NCI-H774 (cell line): ENCODE measurements at places on chromosomes 1 and 21.

DNA sequence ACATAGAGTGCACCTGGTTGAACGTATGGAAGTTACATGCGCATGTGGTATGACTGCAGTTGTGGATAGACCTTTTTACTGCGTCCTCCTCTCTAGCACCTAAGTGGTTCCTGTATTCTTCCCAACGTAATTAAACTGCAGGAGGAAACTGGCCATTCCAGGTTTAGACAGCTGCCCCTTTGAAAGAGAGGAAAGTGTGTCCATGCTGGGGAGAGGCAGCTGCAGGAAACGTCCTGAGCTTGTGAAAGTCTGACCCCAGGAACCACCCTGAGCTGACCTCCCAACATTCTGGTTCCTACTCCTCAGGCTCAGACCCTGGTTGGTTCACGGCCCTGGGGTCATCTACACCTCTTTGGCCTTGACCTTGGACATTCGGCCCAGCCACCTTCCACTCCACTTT lies 309.3 kb downstream of the DISC1 start:
- peak; percentile 85 for DNase-seq

DNA sequence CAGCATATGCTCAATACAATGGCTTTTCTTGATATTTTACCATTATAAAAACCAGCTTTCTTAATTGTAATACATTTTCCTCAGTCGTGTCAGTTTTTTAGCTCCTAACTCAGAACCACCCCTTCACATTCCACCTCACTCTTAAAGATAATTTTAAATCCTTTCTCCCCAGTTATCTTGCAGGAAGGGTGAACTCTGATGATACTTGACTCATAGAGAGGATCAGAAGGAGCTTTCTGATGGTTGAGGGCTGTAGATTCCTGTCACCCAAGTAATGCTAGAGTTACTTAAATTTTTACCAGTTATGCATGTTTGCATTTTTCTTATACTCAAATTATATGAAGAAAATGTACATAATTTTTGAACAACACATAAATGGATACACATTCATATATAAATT lies 233.7 kb downstream of the NCAM2 start:
- DNase-seq, result no peak

- DNase-seq, result no peak
Observed at GRCh38 chr1:45659222-45659621, 27.1 kb downstream of the GPBP1L1 start.

- DNase-seq, result no peak
Observed at GRCh38 chr1:189693140-189693539, 784.5 kb downstream of the BRINP3 start.

GRCh38 chr1:13505020-13505419 lies 8.8 kb downstream of the LRRC38 start:
- no peak for DNase-seq

- no peak for DNase-seq
Observed at GRCh38 chr1:183063349-183063748, 40.1 kb downstream of the LAMC1 start.

DNA sequence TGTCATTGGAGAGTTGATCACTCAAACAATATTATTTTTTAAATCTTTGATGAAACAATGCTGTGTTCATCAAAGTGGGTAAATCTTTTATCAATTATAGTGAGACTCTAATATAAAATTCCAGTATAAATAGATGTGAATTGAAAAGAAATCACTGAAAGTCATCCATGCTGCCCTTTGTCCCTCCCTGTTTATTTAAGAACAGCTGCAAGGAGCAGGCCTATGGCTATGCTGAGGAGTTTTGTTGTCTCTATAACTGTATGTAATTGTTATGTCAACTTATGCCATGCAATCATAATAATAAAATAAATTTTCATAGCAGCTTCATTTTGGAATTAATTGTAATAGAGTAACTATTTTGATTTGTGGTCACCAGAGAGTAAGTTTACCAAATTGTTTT lies 1272.4 kb upstream of the ADGRL4 start:
- no peak for DNase-seq

DNA sequence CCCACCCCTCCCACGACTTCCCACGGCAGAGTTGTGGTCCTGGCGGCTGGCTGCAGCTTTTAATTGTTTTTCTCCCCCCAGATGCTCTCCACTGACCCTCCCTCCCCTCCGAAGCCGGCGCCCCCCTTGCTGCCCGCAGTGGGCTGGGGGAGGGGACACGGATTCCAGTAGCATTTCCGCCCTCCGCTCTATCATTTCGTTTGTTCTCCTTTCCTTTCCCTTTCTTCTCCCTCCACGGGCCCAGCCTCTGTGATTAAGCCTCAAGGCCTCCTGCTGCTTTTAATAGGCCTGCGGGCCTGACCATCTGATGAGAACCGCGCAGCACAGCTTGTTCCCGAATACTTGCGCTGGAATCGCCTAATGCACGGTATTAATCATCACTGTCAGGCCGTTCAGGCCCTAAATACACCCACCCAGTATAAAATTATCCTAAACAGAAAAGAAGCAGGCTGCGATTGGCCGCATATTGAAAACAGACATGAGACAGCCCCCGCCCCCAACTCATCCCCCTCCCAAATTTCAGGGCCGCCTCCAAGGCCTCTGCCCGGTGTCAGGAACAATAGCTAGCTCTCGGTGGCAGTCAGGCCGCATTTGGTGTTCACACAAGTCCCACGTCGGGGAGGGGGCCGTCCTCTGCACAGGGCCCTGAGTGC lies 102.0 kb upstream of the ARHGEF16 start:
- DNase-seq, result no peak

DNA sequence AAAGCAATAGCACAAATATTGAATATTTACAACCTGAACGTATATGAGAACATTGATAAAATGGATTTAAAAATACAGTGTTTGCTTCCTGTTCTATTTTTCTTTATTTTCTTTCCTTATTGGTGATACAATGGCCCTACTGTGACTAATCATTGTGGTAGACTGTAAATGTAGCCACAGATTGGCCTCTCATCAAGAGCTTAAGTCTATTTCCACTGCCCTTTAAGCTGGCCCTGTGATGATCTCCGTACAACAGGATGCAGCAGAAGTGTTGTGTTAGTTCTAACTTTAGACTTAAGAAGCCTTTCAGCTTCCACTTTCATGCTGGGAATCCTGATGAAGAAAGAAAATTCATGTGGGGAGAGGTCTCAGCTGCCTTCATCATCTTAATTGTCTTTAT lies 285.6 kb upstream of the B3GALT2 start:
- DNase-seq, result no peak

- no peak for DNase-seq
Observed at GRCh38 chr1:175320804-175321203, 128.2 kb upstream of the KIAA0040 start.

- no peak for DNase-seq
Observed at GRCh38 chr1:22317920-22318243, 133.8 kb upstream of the ZBTB40 start.

DNA sequence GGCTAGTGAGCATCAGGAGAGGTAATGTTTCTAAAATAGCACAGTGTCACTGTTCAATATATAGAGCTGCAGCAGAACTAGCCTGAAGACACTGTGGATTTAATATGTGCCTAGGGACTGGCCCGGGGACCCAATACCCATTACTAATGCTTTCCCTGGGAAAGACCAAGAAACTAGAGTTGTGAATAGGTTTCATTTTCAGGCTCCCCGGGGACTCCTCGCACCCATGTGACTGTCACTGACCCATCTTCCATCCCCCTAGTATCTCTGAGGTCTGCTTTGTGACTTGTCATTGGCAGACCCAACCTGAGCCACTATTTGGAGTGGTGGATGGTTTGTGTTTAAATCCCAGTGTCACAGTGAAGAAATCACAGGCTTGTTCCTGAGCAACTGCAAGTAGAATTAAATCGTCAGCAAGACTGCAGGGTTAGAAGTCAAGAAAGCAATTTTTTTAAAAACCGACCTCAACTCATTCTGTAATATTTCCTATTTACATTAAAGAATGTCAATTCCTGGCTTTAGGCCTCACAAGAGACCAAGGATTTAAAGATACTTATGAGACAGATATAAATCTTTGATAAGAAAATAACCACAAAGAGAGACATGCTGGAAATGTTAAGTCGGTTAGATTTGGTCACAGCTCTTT lies 130.0 kb upstream of the TNR start:
- no peak for DNase-seq

- no peak for DNase-seq
Observed at GRCh38 chr1:65105596-65105995, 42.4 kb upstream of the AK4 start.

DNA sequence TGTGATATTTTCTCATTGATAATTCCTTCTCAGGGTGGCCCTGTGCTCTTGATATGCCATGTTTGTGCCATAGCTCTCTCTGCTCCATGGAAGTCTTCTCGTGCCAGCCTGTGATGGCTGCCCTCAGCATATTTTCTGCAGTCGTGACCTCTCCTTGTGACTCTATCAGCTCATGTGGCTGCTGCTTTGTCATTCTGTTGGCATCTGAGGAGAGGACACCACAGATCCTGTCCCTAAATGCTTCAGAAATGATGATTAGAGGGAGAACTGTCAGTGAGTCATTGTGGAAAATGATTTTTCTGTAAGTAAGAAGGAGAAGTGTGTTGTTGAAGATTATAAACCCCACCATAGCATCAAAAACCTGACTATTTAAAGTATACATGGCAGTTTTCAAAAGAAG lies 286.0 kb downstream of the ADGRL2 start:
- no peak for DNase-seq

- DNase-seq, result no peak
Observed at GRCh38 chr1:57325117-57325516, 98.7 kb downstream of the DAB1 start.

DNA sequence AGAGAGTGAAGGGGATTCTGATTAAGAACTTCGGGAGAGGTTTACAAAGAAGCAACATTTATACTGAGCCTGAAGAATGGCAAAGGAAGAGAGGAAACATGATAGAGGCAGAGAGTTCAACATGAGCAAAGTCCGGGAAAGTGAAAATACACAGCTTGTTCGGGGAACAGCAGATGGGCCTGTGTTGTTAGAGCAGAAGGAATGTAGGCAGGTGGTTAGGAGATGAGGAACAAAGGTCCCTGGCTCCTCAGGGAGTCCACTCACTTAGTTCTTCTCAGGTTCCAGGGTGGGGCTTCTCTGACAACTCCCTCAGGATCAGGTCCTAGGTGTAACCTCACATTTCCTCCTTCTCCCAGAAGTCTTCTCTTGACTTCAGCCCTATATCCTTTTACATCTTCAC lies 5.1 kb upstream of the ZNF326 start:
- no peak for DNase-seq

DNA sequence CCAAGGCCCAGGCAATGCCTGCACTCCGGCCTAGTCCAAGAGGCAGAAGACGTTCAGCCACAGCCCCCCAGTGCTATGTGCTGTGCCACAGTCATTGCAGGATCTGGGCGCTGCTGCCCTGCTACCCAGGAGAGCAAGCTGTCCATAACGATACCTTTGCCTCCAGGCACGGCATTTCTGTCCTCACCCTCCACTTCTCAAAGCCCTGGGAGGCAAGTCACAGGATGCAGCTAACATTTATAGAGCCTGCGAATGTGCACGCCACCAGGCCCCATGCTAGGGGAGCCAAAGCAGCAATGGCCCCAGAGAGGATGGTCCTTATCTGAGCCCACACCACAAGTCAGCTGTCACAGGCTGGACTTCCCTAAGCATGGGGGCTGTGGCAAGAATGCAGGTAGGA lies 13.8 kb downstream of the LRP8 start:
- no peak for DNase-seq

DNA sequence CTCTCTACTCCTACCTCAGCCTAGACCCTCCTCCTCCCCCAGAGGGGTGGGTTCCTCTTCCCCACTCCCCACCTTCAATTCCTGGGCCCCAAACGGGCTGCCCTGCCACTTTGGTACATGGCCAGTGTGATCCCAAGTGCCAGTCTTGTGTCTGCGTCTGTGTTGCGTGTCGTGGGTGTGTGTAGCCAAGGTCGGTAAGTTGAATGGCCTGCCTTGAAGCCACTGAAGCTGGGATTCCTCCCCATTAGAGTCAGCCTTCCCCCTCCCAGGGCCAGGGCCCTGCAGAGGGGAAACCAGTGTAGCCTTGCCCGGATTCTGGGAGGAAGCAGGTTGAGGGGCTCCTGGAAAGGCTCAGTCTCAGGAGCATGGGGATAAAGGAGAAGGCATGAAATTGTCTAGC lies 21.6 kb upstream of the VPS13D start:
- DNase-seq, result no peak

GRCh38 chr1:236084386-236084730 lies 19.5 kb upstream of the NID1 start:
- no peak for DNase-seq

GRCh38 chr1:17198476-17199258 lies 6.3 kb upstream of the PADI1 start:
- no peak for DNase-seq

DNA sequence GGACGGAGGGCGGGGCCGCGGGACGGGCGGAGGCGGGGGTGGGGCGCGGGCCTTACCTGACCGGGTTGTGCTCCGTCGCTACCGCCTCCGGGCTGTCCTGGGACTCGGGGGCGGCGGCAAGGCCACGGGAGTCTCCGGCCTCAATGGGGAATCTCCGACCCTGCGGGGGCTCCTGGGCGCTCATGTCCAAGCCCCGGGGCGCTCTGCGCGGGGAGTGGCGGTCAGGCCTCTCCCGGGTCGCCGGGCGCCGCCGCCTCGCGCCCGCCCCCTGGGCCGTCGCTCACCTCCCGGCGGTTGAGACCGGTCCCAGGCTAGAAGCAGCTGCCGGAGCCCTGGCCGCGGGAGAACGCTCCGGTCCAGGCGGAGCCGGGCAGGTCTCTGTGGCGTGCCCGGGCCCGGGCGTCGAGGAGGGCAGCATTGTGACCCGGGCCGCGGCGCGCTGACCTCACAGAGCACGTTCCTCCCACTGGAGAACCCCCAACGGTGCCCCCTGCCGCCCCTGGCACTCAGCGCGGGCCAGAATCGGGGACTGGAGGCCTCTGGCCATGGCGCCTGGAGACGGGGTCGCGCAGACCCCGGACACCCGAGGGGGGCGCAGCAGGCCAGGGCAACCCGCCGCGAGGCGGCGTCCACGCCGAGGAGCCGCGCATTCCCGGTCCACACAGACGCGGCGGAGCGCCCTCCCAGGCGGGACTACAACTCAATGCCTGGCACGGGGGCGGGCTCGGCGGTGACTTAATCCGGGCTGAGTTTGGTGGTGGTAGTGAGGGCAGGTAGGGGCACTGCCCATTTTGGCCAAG lies 411 bp downstream of the FAM229A start:
- DNase-seq, result no peak

DNA sequence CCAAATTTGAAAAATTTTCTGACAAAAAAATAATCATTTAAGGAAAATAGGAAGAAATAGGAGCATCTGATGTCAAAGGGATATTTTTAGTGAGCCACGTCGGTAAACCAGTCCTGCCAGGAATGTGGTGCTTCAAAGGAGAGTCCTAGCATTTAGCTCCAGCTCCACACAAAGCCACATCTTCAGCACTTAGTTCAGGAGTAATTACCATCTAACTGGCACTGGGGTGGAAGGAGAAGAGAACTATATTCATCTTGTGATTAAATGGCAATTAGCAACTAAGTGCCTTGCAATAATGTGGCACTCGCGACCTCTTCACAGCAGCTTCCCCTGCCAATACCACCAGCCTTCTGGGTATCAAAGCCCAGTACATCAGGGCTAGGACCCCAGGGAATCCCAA lies 409.1 kb downstream of the SETD4 start:
- DNase-seq, result no peak

- DNase-seq, result no peak
Observed at GRCh38 chr1:199580300-199580699, 447.2 kb upstream of the NR5A2 start.
